ENCODE measurements at places on chromosomes 3 and 15.
A peak's percentile ranks its signal among the peaks of the same experiment; 100 is the strongest.

DNA sequence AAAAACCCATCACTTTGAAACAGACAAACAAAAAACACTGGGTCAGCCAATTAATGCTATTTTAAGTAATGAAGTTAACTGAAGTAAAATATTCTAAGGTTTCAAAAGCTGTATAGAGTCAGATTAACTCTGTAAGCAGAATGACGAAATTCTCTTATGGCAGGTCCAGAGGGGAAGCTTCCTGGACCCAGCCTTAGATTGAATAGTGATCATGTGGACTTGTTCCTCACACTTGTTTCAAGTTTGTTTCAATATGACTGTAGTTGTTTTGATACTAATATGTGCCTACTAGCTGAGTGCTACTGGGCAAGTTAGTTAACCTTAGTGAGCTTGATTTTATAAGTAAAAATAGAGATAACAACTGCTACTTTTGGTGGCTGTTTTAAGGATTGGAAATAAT lies 32.6 kb downstream of the PLS1 start:
- DNase-seq: no peak

- no peak for DNase-seq
Measured at GRCh38 chr15:71559616-71560015, 250.7 kb upstream of the NR2E3 start.

DNA sequence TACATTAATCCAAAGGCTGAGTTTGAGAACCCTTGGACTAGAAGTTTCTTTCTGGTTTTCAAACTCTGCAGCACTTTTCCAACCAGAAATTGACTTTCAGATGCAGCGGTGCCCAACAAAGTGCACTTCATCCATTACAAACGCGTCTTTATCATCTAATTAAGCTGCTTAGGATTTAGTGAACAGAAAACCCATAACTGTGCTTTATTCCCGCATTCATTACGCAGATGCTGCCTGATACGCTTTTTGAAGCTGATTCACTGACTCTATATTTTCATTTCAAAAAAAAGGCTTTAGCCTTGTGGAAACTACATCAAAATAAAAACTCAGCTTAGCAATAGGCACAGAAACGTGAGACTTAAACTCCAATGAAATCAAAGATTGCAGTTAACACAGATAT lies 69.8 kb upstream of the CTXND1 start:
- no peak for DNase-seq

DNA sequence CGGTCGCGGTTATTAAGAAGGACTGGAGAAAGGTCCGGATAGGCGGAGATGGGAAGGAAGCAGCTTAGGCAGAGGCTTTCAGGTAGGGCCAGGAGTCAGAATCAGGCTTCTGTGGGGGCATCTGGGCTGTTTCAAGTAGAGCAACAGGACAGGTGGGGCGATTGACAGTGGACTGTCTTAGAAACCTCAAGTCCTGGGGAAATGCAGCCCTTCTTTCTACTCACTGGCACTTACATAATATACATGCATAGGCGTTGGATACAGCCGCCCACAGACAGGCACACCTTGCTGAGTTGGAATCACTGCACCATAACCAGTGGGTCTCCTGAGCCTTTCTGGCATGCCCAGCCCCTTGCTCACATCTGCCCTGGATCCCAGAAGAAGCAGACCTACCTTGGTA lies 730 bp downstream of the MYD88 start:
- no peak for DNase-seq

- no peak for DNase-seq
Measured at GRCh38 chr15:22778796-22779195, 7.6 kb upstream of the NIPA1 start.

- DNase-seq: no peak
Measured at GRCh38 chr15:70535955-70536338, 227.4 kb downstream of the UACA start.

- no peak for DNase-seq
Measured at GRCh38 chr3:64802460-64802859, 114.7 kb upstream of the ADAMTS9 start.

DNA sequence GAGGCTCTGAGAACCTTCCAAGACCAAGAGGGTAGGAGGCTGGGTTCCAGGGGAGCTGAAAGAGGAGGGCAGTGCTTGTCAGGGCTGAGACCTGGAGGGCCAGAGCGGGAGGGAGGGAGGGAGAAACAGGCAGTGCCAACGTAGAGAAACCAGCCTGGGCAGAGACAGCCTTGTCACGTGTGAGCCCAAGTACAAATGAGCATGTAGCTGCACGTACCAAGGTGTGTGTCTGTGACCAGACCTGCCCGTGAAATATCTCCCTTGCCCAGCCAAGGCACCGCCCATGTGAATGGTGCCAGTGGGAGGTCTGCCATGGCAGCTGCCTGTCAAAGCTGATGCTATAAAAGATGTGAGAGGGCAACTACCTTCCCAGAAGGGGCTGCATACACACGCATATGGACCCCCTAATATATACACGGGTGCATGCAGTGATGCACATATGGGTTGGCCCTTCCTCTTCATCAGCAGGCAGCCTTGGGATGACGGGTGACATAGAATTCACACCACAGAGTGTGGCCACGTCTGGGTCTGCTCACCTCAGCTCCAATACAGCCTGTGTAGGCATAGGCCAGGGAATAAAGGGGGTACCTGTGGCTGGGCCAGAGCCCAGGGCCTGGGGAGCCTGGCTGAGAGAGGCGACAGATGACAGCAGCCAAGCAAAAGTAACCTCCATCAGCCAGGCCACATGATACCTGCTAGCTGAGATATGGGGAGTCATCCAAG lies 7.8 kb upstream of the CTDSPL start:
- DNase-seq: no peak

GRCh38 chr3:80232760-80233159 lies 465.0 kb upstream of the ROBO1 start:
- no peak for DNase-seq

GRCh38 chr15:100111125-100112060 lies 230.4 kb downstream of the ADAMTS17 start:
- DNase-seq: peak; percentile 4

- DNase-seq: no peak
Measured at GRCh38 chr3:64388886-64389285, 163.6 kb upstream of the PRICKLE2 start.

DNA sequence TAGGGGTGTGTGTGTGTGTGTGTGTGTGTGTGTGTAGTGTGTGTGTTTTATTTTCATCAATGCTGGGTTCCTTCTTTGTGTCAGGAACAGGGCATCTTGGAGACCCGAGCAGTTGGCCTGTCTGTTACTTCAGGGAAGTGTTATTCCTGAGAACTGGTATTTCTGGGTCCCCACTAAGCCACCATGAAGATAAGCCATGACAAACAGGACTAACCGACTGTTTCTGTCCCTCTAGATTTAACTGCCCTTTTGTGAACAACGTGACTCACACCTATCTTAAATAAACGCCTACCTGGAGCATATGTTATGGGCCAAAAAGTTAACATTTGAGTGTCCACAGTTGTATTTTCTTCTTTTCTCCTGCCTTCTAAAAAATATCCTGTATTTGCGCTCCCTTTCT lies 19.5 kb downstream of the SIDT1 start:
- no peak for DNase-seq

DNA sequence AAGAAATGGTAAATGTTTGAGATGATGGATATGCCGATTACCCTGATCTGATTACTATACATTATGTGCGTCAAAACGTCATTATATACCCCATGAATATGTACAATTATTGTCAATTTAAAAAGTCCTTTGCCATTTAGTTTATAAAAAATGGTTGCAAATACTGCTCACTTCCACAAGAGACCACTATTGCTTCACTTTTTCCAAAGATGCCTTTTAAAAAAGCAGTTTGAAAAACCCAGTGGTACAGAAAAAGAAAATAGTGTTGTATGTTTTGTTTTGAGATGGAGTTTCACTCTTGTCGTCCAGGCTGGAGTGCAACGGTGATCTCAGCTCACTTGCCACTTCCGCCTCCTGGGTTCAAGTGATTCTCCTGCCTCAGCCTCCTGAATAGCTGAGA lies 39.3 kb downstream of the EDEM1 start:
- DNase-seq: peak; percentile 40

- no peak for DNase-seq
Measured at GRCh38 chr3:134106580-134106979, 76.9 kb upstream of the SLCO2A1 start.

- DNase-seq: peak; percentile 90
Measured at GRCh38 chr15:58551764-58552504, 120.1 kb downstream of the LIPC start.
